ENCODE measurements at places on chromosomes 4 and X.

GRCh38 chr4:119299260-119299671 lies 22.7 kb downstream of the FABP2 start:
- no peak for DNase-seq

DNA sequence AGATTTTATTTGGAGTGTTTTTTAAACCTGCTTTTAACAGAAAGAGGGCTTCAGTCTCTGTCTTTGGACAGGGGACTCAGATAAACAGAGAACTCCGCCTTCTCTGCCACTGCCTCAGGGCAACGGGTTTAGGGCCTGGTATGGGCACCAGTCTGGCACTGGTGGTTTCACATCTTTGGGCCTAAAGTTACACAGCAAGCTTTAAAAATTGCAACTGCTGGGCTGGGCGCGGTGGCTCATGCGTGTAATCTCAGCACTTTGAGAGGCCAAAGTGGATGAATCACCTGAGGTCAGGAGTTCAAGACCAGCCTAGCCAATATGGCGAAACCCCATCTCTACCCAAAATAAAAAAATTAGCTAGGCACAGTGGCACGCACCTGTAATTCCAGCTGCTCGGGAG lies 10.3 kb upstream of the NAT8L start:
- no peak for DNase-seq

DNA sequence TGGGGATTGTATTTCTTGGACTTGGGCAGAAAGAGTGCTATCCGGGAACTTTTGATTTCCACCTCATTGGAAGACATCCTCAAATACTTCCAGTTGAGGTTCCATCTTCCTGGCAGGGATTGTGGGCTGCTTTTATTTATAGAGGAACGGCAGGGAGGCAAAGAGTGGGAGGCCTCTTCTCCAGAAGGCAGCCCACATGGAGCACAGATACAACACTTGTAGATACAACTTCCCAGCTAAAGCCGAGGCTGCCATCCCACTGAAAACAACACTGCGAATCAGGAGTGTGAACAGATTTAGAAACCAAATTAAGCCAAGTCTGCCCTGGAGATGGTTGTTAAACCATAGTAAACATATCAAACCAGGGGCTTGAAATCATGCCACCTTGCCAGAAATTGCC lies 212.8 kb upstream of the PPARGC1A start:
- no peak for DNase-seq

GRCh38 chr4:14023036-14023435 lies 395.5 kb upstream of the BOD1L1 start:
- no peak for DNase-seq

- no peak for DNase-seq
These were observed 155.8 kb downstream of the NAA11 start for GRCh38 chr4:79170077-79170476.
